ENCODE measurements at places on chromosomes 2 and 18.

GRCh38 chr2:13770279-13770678 is 862.2 kb upstream of the LRATD1 start:
- no peak for DNase-seq

DNA sequence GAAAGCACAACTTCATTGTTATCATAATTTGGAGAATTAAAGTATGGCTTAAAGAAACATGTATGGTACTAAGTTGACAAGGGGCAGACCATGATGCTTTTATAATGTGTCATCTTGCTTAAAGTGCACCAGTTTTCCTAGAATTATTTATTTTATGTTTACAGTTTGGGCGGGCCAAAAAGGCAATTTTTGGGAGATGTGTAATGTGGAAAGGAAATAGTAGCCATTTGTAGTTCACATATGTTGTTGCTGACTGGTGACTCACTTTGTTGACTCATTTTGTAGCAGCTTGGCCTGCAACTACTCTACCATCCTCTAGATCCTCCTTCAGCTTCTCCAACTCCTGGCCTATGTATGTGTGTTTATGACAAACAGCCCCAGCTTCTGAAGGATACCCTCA is 7.7 kb downstream of the ZSCAN30 start:
- peak; percentile 76 for DNase-seq

GRCh38 chr18:47492691-47493090 is 241.2 kb upstream of the SKOR2 start:
- DNase-seq, result peak; percentile 22

GRCh38 chr18:57930476-57930875 is 113.5 kb upstream of the NEDD4L start:
- no peak for DNase-seq

GRCh38 chr2:232525791-232526371 is at the start of gene CHRND:
Gene CHRND (plus strand): TSS chr2:232526160. CDS start chr2:232526216, 56 bp downstream.
- DNase-seq, result no peak

DNA sequence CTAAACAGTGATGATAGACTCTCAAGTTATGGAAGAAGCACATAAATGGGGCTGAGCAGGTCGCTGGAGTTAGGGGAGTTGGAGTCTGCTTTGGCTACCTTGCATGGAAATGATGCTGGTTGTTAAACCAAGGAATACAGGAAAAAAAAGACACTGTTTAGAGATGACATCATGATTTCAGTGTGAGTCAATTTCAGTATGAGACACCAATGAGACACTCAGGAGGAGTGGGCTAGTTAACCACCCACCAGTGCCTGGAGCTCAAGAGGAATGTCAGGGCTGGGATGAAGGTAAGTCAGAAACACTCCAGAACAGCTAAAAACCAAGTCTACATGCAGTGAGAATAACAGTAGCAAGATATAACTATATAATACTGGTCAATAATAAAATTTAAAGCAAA is 303.6 kb downstream of the SOX11 start:
- DNase-seq, result peak; percentile 31

DNA sequence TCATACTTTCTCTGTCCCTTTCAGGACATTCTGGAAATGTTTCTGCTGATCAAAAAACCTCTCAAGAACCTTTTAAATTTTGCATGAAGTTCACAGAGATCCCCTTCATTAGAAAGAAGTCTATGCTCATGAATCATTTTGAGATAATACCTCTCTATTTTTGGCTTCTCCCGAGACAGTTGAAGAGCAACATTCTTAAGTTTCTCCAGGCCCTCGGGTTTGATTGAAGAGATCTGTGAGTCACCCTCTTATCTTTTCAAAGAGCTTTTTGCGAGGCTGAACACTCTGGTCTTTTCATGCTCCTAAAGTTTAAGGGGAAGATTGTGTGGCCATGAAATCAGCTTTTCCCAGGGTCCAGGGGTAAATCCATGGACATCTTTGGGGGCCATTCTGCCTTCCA is 354.2 kb downstream of the FBXO15 start:
- DNase-seq, result peak; percentile 37

DNA sequence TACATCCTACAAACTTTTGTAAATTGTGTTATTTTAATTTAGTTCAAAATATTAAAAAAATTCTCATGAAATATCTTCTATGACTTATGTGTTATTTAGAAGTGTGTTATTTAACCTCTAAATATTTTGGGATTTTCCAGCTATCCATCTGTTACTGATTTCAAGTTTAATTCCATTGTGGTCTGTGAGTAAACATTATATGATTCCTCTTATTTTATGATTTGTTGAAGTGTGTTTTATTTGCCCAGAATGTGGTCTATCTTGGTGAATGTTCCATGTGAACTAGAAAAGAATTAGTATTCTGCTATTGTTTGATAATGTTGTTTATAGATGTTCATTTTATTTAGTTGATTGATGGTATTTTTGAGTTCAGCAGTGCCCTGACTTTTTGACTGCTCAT is 136.0 kb downstream of the ZNF804A start:
- DNase-seq, result peak; percentile 20

DNA sequence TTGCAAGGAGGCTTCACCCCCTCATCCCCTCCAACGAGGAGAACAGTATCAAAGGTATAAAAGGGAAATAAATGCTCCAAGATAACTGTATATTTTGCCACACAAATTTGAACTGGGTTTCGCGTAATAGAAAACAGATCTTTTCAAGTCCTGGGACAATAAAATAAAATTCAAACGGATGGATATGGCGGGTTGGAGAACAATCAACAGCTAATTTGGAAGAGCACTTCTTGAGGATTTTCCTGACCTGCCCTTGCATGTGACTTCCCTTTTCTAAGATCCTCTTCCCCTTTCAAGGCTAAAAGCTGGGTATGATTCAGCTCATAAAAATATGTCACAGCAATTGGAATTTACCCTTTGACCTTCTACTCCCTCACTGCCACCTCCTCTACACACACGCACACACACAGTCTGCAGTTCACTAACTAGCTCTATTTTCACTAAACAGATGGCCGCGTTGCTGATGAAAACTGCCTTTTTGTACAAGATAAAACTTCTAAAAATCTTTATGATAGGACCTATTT is 386.9 kb downstream of the FIGN start:
- peak; percentile 69 for DNase-seq

- DNase-seq, result no peak
These were observed 79.8 kb upstream of the CYRIA start for GRCh38 chr2:16745466-16745865.

DNA sequence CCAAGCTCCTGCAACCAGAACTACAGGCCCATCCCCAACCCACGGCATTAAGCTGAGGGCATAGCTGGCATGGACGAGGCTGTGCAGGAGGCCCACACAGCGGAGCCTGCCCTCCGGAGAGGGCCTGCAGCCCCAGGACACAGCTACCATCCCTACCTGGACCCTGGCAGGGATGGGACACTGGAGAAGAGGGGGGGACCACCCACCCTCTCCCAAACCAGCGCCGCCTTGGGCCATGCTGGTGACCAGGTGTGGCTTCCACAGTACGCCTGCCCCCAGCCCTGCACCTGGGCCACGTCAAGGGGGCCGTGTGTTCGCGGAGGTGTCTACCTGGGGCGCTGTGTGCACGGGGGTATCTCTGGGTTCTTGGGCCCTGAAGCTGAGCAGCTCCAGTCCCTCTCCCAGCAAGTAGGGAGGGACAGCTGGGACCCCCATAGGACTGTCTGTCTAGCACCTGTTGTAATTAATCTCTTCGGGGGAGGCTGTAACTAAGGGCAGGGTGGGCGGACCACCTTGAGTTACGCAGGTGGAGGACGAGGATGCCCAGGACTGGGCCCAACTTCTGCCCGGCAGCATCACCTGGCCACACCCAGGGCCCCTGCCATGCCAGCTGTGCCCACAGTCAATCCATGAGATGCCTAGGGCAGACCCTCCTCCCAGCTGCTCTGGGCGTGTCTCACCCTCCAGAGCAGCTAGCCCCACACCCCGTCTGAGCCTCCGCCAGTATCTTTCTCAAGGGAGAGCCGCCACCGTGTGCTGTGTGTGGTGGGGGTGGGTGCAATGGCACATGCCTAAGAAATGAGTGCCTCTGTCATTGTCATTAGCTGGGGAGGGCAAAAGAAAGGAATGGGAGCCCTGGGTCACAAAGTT is 18.3 kb downstream of the HS6ST1 start:
- no peak for DNase-seq

DNA sequence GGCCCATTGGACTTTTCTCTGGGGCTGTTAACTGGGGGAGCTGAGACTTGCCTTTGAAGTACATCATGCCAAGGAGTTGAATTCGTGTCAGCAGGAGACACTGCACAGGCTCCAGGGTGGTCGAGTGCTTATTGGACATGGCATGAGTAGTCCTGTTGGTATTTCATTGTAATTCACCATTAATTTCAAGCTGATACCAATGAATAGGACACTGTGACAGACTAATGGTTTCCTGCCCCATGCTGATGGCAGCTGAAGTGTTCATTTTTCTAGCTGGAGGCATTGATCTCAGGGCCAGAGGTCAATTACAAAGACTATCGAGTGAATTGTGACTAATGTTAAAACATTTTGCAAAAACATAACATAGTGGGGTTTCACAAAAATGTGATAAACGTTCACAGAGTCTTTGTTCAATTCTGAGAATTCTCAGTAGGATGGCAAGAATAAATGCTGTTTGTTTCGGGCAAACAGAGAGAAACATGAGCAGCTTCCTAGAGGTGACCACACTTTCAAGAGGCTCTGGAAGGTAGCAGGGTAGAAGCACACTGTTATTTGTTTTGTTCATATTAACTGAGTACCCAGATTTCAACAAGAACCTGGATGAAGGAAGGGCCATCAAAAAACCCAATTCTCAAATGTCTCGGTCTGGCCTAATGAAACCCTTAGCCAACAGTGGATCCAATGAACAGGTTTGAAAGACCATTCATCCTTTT is 90.6 kb upstream of the ARL4C start:
- DNase-seq, result peak; percentile 75

DNA sequence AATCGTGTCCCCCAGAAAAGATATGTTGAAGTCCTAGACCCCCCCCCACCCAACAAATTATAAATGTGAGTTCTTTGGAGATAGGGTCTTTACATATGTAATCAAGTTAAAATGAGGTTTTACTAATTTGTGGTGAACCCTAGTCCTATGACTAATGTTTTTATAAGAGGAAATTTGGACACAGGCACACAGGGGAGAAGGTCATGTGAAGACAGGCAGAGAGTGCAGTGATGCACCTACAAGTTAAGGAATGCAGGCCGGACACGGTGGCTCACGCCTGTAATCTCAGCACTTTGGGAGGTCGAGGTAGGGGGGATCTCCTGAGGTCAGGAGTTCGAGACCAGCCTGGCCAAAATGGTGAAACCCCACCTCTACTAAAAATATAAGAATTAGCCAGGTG is 5.8 kb upstream of the PMAIP1 start:
- no peak for DNase-seq

- DNase-seq, result no peak
These were observed 1.2 kb downstream of the KDSR start for GRCh38 chr18:63365876-63366212.

GRCh38 chr2:141187075-141187439 is 943.8 kb downstream of the LRP1B start:
- no peak for DNase-seq

DNA sequence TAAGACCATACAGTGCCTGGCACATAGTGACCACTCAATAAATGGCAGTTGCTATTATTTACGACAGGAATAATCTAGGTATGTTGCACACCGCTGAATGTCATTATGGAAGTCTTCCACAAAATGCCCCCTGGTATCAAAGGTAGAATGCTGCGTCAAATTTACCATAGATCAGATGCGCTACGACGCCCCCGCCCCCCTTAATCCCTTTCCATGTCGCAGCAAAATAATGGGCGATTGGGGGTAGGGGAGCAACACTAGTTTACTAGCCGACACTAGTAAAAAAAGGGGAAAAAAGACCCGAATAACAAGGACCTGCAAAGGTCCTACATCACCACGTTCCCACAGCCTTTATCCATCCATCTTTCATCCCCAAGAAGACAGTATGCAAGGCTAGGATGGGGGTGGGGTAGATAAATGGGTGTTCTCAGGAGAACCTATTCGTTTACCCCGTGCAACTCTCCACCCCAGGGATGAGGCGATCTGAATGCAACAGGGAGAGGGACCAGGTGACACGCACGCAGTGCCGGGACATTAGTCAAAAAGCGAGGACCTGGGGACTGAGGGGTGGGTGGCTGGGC is 455 bp downstream of the PREPL start:
- peak; percentile 22 for DNase-seq

DNA sequence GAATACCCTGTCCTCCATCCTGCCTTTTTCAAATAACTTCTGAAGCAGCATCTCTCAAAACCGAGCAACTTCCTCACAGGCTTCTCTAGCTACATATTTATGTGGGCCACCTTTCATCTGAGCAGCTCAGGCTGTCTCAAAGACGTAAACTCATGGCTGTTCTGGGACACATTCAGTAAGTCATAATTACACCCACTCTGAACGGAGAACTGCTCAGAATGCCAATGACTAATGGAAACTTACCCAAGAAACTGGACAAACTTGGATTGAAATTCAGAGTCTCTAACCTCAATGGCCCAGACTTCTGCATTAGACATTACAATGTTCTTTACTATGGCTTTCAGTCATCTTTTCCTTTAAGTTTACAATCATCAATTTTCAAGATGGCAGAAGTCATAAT is 145.2 kb downstream of the RAD51AP2 start:
- peak; percentile 71 for DNase-seq

- DNase-seq, result no peak
These were observed 66.1 kb upstream of the MBOAT2 start for GRCh38 chr2:9069543-9069942.

- no peak for DNase-seq
These were observed 4.1 kb upstream of the MGAT5 start for GRCh38 chr2:134249755-134250154.

GRCh38 chr2:172698041-172698863 is 37.4 kb upstream of the RAPGEF4 start:
- DNase-seq, result peak; percentile 96

DNA sequence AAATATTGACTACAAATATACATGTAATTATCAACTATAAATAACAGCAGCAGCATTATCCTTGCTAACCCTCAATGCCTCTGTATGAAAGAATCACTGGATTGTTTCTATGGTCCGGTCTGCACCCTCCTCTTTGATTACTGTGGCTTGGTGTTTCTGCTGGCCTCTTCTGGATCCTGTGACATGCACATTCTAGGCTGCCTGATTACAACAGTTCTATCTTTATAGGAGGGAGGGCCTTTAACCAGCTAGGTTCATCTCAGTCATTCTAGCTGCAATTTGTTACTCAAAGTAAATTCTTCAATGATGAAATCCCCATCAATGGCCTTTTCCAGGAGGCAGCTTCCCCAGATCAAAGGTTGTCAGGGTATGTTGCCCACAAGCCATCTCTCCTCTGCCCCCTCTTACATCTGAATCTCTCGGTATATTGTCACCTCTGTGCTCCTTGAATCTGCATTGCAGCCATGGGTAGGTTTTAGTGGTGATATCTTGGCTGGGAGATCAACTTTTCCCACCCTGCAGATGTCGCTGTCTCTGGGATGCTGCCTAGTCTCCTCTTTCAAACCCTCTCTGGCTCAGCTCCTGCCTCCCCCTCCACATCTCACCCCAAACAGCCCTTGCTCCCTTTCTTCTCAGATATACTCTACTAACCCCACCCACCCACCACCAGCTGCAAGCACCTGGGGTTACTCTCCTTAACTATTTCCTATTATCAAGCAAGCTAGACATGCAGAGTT is 106.2 kb upstream of the BZW1 start:
- DNase-seq, result no peak

GRCh38 chr2:219620546-219620945 is 6.9 kb upstream of the SLC4A3 start:
- DNase-seq, result no peak
